ENCODE measurements at places on chromosomes 7 and 10.

GRCh38 chr10:113384181-113384580 is 168.7 kb upstream of the HABP2 start:
- DNase-seq: no peak

- peak; percentile 73 for DNase-seq
Measured at GRCh38 chr10:73785721-73786511, 510 bp downstream of the ZSWIM8 start.

GRCh38 chr10:124647421-124648130 is 96.6 kb downstream of the FAM53B start:
- DNase-seq: peak; percentile 75

DNA sequence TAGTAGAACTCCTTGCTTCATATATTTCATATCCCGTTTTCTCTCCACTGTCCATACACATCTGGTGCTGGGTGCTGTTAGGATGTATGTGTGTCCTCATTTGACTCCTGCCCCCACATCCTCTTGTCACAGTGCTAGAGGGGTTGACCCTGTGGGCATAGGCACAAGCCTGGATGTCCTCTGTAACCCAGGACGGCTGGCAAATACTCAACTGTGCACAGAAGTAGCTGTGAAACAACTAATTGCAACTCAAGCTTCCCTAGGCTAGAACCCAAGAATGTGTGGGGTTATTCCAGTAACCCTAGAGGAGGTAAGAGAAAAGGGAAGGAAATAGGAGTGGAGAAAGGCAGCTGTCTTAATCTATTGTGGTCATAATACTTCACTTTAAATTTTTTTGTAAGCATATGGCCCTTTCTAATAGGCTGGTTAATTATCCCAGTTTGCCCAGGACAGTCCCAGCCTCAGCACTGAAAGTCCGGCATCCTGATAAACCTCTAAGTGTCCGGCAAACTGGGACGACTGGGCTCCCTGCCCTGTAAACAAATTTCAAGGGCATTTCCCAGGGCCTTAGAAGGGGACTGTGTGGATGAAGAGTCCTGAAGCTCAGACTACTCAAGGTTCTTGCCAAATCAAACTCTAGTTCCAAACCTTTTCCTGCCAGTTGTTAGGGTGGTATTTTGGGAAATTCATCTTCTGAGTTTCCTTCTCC is 283.2 kb upstream of the CELF2 start:
- DNase-seq: no peak

GRCh38 chr7:55177068-55177530 is 158.3 kb downstream of the EGFR start:
- DNase-seq: no peak

DNA sequence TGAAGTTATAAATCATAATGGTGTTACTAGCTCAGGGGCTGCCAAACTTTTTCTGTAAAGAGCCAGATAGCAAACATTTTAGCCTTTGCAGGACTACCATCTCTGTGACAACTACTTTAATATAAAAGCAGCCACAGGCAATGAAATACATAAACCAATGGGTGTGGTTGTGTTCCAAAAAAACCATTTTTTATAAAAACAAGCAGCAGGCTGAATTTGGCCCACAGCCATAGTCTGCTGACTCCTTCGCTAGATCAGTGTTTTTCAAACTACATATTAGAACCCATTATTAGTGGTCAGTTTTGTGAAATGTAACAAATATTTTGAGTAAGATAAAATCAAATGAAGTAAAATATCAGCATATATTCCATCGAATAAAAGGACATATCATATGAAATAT is 13.6 kb downstream of the GNG11 start:
- no peak for DNase-seq

DNA sequence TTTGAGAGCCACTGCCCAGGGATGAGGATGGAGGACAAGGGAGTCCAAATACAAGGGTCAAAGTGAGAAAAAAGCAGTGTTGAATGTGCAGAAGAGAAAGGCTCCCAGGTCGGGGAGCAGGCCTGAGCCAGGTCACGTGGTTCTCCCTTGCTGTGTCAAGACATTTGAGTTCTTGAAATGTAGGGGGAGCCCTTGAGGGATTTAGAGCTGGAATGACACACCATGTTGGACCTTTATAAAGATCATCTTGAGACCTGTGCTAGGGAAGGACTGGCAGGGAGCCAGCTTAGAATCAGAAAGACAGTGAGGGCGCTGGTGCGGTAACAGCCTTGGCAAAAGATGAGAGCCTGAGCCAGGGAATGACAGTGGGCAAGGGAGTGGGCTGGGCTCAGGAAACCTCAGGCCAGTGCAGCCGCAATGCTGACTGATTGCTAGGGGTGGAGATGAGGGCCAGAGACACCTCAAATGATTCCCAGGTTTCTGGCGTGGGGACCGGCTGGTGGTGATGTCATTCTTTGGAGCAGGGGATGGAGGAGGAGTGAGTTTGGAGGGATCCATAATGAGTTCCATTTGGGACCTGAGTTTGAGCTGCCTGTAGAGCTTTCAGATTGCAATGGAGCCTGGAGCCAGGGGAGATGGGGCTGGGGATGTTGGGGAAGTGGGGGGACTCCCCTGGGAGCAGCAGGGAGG is 120.1 kb downstream of the PTPN20 start:
- DNase-seq: peak; percentile 24

- no peak for DNase-seq
Measured at GRCh38 chr10:31321396-31321941, 2.5 kb downstream of the ZEB1 start.

GRCh38 chr10:113980408-113981087 is 63.1 kb upstream of the ADRB1 start:
- DNase-seq: peak; percentile 15

DNA sequence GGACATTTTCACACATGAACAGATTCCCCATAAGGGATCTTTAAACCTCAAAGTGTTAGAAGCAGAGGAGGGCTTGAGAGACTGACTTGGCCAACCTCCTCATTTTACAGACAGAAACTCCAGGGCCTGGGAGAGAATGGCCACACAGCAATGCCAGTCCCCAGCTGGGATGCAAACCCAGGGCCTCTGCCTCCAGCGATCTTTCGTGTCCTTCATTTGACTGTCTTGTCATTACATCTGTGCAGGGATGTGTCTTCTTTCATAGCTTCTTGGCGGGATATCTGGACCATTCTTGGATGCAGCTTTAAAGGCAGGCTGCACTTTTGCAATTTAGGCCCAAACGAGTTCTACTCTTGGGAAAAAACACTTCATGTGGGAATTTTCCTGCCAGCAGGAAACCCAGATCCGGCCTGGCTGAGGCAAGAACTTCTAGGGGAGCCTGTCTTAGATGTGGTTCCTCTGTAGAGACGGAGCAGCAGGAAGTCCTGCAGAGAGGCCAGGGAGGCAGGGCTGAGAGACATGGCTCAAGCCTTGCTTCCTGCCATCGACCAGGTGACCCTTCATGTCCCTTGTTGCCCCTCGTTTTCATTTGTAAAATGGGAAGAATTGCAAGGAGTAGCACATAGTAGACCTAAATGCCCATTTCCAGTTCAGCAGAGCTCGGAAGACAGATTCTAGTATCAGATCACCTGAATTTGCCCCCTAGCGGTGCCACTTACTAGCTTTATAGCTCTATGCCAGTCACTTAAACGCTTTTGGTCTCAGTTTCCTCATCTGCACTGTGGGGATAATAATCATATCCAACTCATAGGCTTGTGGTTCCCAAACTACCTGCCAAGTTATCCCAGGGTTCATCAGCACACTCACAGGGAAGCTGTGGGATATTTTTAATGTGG is 43.9 kb upstream of the SLC29A3 start:
- DNase-seq: no peak

- DNase-seq: no peak
Measured at GRCh38 chr10:69853064-69853463, 51.4 kb downstream of the COL13A1 start.

DNA sequence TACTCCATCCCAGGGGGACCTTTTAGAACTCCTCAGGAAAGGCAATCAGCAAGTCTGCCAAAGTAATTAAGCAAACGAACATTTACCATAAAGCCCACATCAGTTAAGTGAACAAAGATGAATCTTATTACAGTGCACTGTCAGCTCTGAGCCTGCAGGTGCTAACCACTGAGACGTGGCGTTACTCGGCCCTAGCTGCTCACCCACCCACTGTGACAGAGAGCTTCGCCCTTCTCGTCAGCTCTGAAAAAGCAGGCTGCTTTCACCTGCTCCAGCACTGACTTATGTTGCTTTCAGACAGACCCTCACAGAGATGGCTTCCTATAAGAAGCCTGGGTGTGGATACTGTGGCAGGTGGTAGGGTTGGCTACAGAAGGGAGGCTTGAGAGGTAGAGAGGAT is 57.7 kb upstream of the KCNIP2 start:
- DNase-seq: no peak

- DNase-seq: no peak
Measured at GRCh38 chr10:120428754-120429153, 28.3 kb upstream of the PLPP4 start.

DNA sequence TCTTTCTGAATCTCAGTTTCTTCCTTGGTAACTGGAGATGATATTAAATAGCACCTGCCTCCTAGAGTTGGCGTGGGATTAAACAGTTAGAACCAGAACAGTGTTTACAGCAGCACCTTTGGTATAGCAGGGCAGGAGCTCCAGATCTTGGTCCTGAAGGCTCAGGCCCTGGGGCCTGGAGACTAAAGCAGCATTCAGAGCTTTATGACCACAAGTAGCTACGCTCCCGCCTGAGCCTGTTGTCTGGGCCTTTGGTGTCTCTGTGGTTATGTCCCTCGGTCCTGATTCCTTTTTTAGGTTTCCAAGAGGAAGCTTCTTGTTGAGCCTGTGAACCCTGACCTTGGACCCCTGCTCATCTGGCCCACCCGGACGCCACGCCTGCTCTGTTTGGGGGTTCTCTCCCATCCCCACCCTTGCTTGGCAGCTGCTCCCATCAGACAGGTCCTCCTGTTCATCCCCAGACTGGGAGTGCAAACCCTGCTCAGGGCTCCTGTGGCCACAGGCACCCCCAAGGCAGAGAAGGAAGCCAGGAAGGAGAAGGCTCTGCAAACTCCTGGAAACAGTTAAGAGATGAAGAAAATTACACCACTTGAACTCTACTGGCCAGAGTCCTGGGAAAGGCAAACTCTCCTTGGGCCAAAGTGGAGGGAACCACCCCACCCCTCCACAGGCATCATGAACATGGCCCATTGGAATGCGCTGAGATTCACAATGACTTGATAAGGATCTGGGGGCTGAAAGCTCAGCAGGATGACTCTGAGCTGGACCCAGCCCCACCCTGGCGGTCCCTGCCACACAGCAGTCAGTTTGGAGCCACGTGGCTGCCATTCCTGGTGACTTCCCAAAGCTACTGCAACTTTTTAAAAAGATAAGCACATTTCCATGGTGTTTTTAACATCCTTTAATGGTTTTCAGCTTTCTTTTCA is 50.1 kb upstream of the TMEM72 start:
- no peak for DNase-seq

- no peak for DNase-seq
Measured at GRCh38 chr7:137298464-137298794, 45.1 kb downstream of the PTN start.

DNA sequence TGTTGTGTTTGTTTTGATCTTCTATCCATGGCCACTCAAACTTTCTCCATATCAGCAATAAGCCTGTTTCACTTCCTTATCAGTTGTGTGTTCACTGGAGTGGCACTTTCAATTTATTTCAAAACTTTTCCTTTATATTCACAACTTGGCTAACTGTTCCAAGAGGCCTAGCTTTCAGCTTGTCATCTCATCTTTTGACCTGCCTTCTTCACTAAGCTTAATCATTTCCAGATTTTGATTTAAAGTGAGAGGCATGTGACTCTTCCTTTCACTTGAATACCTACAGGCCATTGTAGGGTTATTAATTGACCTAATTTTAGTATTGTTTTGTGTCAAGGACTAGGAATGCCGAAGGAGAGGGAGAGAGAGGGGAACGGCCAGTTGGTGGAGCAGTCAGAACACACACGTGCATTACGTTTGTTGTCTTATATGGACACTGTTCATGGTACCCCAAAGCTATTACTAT is 5.5 kb upstream of the GNAT3 start:
- no peak for DNase-seq

GRCh38 chr7:1058821-1059199 is 14.5 kb downstream of the GPR146 start:
- no peak for DNase-seq

Data from epithelial cell of esophagus (primary cell).